ENCODE measurements at places on chromosomes 13 and 19. TPM values are rescaled to one million over a fixed set of nuclear protein-coding genes. Genes with fewer than 3 reads are reported as not detected.

DNA sequence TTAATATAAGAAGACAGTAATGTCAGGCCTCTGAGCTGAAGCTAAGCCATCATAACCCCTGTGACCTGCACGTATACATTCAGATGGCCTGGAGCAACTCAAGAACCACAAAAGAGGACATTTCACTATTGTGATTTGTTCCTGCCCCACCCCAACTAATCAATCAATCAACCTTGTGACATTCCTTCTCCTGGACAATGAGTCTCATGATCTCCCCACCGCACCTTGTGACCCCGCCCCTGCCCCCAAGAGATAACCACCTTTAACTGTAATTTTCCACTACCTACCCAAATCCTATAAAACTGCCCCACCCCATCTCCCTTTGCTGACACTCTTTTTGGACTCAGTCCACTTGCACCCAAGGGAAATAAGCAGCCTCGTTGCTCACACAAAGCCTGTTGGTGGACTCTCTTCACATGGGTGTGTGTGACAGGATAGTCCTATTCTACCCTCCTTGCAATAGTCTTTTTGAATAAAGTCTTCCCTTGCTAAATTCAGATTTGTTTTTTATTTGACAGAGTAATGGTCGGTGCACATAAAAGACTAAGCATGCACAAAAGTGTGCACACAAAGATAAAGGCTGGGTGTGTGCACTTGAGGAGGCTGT, 14.0 kb downstream of the CD70 start:
- no peak for DNase-seq

DNA sequence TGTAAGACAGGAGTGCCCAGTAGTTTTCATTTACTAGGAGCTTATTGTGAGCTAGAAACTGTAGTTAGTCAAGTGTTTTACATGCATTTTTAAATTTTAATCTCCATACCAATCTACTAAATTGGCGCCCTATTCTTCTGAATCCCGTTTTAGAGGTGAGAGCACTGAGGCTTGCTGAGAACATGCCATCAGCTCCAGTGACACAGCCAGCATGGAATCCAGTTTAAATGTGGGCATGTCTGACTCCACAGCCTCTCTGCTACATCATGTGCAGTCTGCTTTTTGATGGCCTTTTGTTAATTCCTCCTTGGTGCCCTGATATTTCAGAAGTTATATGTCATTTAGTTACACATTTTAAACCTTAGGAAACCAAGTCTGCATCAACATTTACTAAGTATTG, 325.4 kb downstream of the DLEU7 start:
- DNase-seq: no peak

GRCh38 chr13:57627663-57628062, 3.9 kb upstream of the PCDH17 start:
- peak; percentile 59 for DNase-seq

DNA sequence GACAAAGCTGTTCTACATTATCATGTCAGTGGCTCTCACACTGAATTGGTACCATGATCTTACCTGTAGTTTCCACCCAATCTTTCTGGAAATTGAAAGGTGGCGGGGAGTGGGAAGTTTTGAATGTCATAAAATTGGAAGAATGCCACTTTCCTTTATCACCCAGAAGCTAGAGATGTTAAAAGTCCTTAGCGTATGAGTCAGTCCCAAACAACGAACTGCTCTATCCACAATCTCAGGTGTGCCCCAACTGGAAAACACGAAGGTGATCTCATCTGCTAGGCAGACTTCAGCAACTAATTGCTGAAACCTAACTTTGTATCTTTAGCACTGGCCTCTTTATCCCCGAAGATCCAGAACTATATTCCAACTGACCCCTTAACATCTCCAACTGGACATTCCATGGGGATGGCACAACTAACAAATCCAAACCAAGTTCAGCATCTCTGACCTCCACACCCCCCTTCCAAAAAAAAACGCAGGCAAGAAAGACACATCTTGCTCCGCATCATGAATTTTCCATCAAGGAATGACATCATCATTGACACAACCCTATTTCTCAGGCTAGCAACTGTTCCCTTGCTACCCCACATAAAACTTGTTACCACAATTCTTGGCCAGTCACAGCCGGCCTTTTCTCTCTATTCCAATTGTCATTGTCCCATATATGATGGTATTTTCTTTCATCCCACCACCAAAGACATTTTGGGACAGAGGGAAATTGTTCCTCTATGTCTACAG, 175.4 kb downstream of the KLF12 start:
- no peak for DNase-seq

DNA sequence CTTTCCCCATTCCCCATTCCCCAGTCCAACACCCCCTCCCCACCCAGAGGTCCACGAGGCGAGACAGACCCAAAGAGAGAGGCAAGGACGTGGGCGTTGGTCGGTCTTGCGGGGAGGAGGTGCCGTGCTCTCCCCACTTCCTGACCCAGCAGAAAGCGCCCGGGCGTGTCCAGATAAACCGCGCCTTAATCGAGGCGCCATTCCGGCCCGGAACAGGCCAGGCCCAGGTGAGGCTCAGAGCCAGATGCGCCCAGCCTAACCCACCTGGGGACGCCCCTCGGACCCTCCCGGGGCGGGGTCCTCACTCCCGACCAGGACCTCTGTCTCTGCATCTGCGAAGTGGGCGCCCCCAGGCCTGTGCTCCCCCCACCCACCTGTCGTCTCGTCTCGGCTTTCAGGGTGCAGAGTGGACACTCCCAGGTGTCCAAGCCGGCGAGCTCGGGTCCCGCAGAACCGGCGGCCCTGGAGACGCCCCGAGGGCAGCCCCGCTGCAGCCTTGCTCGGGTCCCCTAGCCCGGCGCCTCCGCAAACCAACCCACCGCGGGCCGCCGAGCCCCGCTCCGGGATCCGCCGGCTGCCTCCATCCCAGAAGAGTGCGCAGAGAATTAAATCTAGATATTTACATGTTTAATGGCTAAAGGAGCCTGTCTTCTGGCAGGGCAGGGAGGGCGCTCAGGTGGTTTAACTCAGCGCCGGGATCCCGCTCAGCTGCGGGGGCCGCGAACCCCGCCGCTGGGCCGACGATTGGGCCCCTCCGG, 5.0 kb upstream of the ONECUT3 start:
- no peak for DNase-seq

DNA sequence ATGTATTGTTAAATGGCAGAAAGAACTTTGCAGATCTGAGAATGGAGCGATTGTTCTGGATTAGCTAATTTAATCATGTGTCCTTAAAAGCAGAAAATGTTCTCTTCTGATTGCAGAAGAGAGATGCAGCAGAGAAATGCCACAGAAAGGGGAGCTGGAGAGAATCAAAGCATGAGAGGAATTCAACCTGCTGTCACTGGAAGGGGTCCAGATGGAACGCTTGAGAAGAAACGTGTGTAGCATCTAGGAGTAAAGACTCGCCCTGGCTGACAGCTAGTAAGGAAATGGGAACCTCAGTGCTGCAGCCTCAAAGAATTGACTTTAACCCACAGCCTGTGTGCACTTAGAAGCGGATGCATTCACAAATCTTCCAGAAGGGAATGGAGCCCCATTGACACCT, 502.8 kb downstream of the KLF12 start:
- DNase-seq: no peak

- DNase-seq: no peak
These were observed 8.4 kb downstream of the GADD45B start for GRCh38 chr19:2484178-2484937.

DNA sequence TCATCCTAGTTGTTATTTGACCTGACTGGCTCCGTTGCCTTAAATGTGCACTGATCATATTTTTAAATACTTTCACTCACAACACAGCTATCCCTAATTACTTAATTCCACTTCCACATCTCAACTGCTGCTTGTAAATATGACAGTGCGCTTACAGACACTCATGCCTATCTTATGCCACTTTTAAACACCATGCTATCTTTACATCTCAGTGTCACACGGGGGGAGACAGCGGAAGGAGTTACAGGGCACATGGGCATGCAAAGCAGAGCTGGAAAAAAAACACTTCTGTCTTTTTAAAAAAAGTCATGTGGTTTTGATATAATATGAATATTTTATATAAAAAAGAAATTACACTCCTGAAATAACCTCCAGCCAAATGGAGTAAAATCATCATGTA, 44.1 kb downstream of the SMAD9 start:
- DNase-seq: no peak

GRCh38 chr19:17309965-17310461, 650 bp downstream of the DDA1 start:
- DNase-seq: no peak

DNA sequence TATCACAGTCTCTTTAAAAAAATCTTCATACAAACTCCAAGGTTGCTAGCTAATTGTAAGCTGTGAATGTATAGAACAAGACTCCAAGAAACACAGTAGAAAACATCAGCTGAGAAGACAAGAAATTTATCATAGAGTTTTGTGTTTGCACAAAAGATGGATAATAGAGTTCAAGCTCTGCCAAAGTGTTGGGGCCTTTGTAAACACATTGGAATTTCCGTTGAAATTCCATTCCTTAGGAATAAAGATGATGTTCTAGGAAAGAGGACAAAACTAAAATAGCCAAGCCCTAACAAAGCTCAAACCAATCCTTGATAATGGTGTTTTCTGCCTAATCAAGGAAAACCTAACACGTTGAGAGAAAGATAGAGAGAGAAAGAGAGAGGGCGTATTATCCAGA, 20.6 kb downstream of the LRRC63 start:
- peak; percentile 7 for DNase-seq

- DNase-seq: no peak
These were observed 170.0 kb upstream of the KL start for GRCh38 chr13:32845952-32846950.

DNA sequence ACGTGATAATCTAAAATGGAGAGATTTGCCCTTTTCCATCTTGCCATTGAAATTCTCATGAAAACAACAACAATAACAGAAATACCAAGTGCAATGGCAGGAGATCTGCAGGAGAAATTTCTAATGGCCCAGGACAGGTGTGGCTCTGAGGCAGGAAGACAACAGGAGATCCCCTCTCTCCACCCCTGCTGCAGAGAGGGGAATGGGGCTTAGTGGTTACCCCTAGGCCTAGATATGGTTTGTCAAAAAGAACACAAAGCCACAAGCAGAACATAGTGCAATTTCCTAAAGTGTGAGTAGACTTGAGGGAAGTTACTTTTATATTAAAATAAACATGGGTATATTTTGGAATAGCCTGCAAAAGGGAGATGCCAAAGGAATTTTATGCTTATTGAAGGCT, 369.5 kb downstream of the KCNRG start:
- DNase-seq: no peak

- no peak for DNase-seq
These were observed 25.1 kb upstream of the MYDGF start for GRCh38 chr19:4695224-4695731.

DNA sequence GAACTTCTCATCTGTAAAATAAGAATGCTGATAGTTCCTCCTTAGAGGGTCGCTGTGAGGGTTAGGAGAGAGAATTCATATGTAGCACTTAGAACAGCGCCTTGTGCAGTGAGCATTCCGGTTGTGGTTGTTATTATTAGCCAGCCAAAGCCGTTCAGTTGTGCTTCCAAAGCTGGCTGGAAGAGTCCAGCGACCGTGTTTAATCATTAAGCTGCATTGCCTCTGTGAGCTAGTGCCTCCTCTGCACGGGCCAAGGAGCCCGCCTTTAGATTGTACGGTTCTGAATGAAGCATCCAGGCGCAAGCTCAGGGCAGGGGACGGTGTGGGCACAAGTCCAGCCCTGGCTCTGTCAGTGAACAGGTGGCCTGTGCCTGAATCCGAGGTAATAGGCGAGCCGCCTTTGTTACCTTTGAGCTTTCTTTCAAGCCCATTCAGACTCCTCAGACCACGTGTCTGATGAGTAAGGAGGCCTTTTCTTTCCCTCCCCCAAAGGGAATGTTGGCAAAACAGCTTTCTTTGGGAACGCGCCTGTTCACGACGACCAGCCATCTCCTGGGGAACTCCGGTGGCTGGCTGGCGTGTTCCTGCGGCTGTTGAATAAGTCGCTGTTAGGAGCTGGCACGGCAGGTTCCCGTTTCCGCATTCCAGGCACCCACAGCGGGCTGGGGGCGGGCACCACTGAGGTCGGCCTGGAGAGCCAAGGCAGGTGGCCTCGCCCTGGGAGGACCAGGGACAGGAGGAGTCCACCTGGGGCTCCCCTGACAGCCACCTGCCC, 25.1 kb downstream of the SIPA1L3 start:
- peak; percentile 88 for DNase-seq

DNA sequence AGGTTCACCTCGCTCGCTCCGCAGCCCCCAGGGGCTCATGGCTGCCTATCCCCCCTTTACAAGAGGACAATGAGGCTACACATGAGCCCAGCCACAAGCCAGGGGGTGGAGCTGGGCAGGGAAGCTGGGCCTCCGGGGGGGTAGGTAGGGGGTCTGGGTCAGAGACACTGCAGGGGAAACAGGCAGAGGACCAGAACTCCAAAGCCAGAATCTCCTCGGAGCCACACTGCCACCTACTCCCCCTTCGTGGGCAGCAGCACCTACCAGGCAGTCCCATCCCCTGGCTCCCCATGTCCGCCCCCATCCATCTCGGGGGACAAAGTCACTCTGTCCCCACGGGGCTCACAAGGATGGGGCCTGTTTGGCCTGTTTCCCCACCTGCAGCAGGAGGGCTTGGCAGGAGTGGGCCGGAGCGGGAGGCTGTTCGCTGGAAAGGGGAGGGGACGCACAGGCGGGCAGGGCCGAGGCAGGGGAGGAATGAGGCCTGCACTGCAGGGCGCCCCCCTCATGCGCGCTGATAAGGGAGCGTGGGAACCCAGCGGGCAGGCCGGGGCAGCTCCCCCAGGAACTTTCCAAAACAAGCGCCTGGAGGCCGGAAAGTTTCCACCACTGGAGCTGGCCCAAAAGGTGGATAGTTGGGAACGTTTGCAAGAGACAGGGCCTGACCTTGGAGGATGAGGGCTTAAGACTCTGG, 545 bp upstream of the ISYNA1 start:
- DNase-seq: no peak

DNA sequence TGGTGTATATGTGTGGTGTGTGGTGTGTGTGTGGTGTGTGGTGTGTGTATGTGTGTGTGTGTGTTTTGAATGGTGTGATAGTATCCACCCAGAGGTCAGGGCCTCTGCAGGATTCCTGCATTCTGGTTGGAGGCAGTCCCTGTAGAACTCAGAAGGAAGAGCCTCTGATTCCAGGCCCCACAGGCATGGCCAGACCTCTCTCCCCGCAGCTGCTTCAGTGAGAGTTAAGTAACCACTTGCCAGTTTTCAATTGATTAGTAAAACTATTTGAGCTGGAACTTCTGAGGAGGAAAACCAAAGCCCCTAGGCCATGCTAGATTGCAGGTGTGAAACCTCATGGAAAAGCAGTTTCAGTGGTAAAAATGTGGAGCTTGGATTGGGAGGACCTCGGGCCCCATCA, 2.1 kb downstream of the ATP12A start:
- DNase-seq: no peak

GRCh38 chr19:39139305-39139874, 13.8 kb downstream of the PAK4 start:
- no peak for DNase-seq

GRCh38 chr19:47107953-47108746, 5.4 kb downstream of the ZC3H4 start:
- DNase-seq: peak; percentile 45

- peak; percentile 80 for DNase-seq
These were observed 135.7 kb downstream of the DNAJC15 start for GRCh38 chr13:43159026-43159461.

The LENG9 gene
- 16.7 TPM for total RNA-seq

The C13orf42 gene
- not detected for total RNA-seq

The IRGC gene
- total RNA-seq: not detected

The ZNF528 gene
- total RNA-seq: 21.3 TPM

The REEP6 gene
- 1.3 TPM for total RNA-seq

The PSG6 gene
- 0.17 TPM for total RNA-seq

The TNFSF13B gene
- total RNA-seq: 5.4 TPM

The CGB2 gene
- total RNA-seq: not detected

The CEACAM5 gene
- total RNA-seq: not detected
